GM18507 (cell line): ENCODE measurements at places on chromosomes 4 and X.

GRCh38 chrX:40514376-40514775, 66.4 kb upstream of the ATP6AP2 start:
- no peak for DNase-seq

- DNase-seq: no peak
These were observed 227.7 kb downstream of the VEGFC start for GRCh38 chr4:176565049-176565448.

GRCh38 chr4:183543435-183543834, 38.6 kb downstream of the ING2 start:
- no peak for DNase-seq

DNA sequence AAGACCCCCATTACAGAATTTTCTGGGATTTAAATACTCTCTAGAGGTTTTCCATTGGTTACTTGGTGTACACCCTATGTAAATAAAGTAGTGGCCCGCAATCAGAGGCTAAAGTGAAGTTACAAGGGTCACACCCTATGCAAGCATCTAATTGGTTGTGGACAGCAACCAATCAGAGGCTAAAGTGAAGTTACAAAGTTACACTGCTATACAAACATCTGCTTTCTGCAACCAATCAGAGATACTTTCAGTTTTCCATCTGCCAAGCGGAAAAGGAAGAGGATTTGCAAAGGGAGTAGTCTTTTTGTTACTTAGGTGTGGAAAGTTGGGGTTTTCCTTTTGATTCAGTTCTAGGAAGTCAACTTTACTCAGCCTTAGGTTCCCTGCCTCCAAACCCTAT, 2.0 kb upstream of the ATRX start:
- DNase-seq: no peak

DNA sequence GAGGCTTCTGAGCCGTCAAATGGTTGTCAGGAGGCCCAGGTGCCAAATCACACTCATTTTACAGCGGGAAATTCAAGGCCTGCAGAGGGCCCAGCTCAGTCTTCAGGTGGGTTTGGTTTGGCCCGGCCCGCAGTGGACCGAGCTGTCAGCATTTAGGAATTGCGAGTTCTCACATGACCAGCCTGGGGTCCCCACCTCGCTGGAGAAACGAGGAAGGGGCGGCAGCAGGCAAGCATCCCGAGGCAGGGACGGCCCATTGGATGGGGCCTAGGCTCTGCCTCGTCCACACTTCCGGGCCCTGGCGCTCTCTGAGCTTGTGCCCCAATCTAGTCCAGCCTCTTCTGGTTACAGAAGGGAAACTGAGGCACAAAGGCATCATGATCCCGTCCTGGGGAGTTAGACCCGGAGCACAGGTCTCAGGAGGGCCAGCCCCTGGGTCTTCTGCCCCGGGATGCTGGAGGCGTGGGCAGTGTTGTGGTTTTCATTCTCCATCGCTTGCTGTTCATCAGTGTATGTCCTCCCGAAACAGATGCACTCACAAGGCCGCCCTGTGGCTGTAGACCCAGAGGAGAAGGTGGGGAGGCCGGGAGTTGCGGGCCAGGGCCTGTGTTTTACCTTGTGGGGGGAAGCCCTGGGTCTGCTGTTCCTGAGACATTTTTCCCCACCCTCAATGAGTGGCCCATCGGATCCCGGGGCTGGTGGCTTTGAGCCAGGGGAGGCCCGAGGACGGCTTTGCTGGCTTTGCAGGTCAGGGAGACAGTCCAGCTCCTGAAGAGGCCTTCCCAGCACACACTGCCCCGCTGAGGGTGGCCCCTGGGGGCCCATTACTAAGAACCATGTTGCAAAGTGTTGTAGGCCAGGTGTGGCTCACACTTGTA, 8.9 kb downstream of the PSAPL1 start:
- DNase-seq: no peak

DNA sequence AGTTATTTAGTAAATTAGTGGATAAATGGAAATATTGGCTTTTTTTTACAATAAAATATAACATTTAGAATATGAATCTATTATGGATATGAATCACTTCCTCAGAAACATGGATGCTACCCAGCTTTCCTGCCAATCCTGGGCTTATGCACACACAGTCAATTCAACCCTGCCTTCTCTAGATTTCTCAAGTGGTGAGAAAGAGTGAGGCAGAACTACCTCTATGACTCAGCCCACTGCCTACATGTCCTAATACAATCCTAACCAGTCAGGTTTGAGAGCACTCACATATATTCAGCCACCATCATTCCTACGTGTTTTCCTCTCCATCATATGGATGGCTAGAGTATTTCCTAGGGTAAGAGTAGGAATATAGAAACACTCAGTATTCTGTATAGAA, 91.1 kb upstream of the ANKRD50 start:
- no peak for DNase-seq

DNA sequence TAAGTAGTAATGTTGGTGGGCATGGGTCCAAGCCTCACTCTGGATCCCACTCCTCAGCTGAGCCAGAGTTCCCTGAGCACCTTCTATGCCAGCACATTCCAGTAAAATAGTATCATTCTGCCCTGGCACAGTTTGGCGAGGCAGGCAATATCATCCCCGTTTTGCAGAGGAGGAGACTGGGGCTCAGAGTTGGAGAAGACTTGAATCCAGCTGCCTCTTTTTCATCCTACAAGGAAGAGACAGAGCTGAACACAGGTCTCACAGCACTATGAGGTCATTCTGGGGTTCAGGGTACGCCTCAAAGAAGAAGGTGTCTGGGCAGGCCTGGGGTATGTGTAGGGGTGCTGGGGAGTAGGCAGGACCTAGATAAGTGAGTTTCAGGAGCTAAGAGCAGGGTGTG, 103.9 kb upstream of the STX18 start:
- DNase-seq: no peak

DNA sequence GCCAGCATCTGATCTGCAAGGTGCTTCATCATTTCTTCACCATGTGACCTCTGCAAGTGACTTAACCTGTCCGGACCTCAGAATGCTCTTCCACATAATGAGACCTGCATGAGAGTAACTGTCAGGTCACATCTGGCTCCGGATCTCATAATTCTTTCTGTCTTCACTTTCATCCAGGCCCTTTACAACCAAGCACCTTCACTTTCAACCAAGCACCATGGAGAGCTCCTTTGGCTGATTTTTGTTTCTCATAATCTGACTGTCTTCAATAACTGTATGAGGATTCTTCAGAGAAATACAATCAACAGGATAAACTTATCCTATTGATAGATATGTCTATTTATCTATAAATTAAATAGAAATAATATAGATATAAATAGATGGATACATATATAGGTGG, 148.1 kb downstream of the VCX3A start:
- no peak for DNase-seq

- DNase-seq: no peak
These were observed 73.0 kb downstream of the LUZP4 start for GRCh38 chrX:115362334-115363095.

DNA sequence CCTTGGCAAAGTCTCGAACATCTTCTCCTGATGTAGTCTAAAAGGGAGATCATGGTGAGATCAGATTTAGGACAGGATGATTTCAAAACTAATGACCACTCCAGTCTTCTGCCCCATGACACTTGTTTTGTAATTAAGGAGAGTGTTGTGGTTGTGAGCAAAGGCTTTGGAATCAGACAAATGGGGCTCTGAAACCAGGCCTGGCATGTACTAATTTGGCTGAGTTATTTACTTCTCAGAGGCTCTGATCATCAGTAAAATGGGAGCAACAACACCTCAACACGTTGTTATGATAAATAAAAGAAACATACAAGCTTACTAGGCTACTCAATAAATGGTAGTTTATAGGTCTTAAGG, 106.9 kb upstream of the FTHL17 start:
- no peak for DNase-seq

DNA sequence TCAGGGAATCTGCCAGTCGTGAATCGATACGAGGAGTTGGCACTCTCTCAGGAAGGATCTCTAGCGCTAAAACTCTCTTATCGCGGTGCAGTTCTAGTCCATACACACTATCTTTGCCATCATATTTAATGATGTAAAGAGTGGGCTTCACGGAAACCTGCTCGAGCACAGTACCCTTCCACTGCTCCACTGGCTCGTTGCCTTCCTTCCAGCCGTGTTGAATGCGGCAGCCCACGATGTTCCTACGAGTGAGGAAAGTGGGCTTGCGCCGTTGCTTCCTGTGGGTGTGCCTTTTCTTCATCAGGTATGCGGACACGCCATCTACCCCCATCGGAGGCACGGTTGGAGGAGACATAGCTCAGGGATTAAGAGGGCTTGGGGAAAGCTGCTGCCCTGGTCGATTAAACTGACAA, 661 bp downstream of the SPIN4 start:
- DNase-seq: no peak

DNA sequence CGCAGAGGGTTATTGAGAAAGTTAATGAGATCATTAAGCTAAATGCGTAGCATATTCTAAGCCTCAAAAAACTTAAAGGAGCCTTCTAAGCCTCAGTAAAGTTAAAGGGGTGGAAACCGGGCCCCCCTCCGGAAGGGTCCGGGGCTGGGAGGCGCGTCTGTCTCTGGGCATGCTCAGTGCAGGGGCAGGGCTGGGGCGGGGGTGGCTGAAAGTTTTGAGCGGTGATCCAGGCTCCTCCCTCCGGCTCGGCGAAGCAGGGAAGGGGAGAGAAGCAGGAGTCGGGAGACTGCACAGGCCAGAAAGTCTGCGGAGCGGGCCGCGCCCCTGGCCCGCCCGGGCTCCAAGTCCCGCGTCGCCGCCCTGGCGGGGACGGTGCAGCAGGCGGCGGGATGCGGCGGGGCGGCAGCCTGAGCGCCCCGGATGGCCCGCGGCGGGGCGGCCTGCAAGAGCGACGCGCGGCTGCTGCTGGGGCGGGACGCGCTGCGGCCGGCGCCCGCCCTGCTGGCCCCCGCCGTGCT, at the start of gene EVC:
Gene EVC, plus strand, starts transcription at position 241 of the 518 bp plus-strand sequence. Its CDS starts 180 bp downstream, at position 421.
- DNase-seq: no peak
